SJCRH30 (cell line): ENCODE measurements at places on chromosomes 12 and 14.

DNA sequence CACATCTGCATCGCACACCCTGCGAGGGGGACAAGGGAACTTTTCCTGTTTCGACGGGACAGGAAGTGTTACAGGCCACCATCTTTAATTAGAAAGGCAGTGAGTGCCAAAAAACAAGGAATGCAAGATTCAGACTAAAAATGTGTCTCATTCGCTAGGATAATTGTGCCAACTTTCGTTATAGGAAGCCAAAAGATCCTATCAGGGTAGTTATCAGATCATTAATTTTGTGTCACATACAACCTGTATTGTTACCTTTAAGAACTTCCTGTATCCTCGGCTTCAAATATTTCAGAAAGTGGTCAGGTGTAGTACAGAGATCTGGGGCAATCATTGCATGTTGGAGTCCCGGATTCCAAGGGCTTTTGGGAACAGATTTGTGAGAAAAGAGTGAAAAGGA is 19.2 kb upstream of the MGP start:
- no peak overlapping the region for H3K4me3 ChIP-seq
- H3K27me3 ChIP-seq = no peaks in the 10 kb centered on the region
- H3K36me3 ChIP-seq = no peaks in the 10 kb centered on the region
- no peaks in the 10 kb centered on the region for H3K4me1 ChIP-seq
- no peak for DNase-seq

GRCh38 chr14:64186231-64187129 is 107.7 kb downstream of the ESR2 start:
- no peak for DNase-seq
- H3K27me3 ChIP-seq = no peaks in the 10 kb centered on the region
- no peak overlapping the region for H3K27ac ChIP-seq

GRCh38 chr14:78586681-78587080 is 416.5 kb downstream of the NRXN3 start:
- H3K27ac ChIP-seq = no peak overlapping the region
- H3K4me3 ChIP-seq = no peak overlapping the region
- H3K4me1 ChIP-seq = no peaks in the 10 kb centered on the region
- no peaks in the 10 kb centered on the region for H3K36me3 ChIP-seq
- DNase-seq = no peak
- no peaks in the 10 kb centered on the region for H3K27me3 ChIP-seq

- no peaks in the 10 kb centered on the region for H3K27me3 ChIP-seq
- H3K4me3 ChIP-seq = no peak overlapping the region
- H3K4me1 ChIP-seq = no peaks in the 10 kb centered on the region
- no peak overlapping the region for H3K27ac ChIP-seq
- DNase-seq = peak; percentile 43
- no peaks in the 10 kb centered on the region for H3K36me3 ChIP-seq
Observed at GRCh38 chr12:53172352-53172751, 8.2 kb upstream of the ZNF740 start.

- peak; percentile 81 for DNase-seq
- peaks cover 27% of the 10 kb centered on the region for H3K36me3 ChIP-seq
- no peaks in the 10 kb centered on the region for H3K27me3 ChIP-seq
- peak overlapping the region; percentile 38 for H3K4me3 ChIP-seq
- H3K4me1 ChIP-seq = peaks cover 32% of the 10 kb centered on the region
- H3K27ac ChIP-seq = peak overlapping the region; percentile 94
Observed at GRCh38 chr12:108826101-108826806, 31.1 kb downstream of the SSH1 start.

- H3K27me3 ChIP-seq = peaks cover 4% of the 10 kb centered on the region; the same call in 1 of the 2 replicates
- H3K4me3 ChIP-seq = no peak overlapping the region
- DNase-seq = no peak
- H3K36me3 ChIP-seq = no peaks in the 10 kb centered on the region
Observed at GRCh38 chr12:51374361-51374760, 16.8 kb downstream of the GALNT6 start.

GRCh38 chr12:131766382-131767107 is 55.7 kb downstream of the SFSWAP start:
- H3K27ac ChIP-seq = no peak overlapping the region
- no peaks in the 10 kb centered on the region for H3K27me3 ChIP-seq
- H3K4me3 ChIP-seq = no peak overlapping the region
- no peak for DNase-seq

- H3K27me3 ChIP-seq = no peaks in the 10 kb centered on the region
- H3K4me1 ChIP-seq = no peaks in the 10 kb centered on the region
- no peaks in the 10 kb centered on the region for H3K36me3 ChIP-seq
Observed at GRCh38 chr12:46005151-46005797, 14.9 kb upstream of the SCAF11 start.

DNA sequence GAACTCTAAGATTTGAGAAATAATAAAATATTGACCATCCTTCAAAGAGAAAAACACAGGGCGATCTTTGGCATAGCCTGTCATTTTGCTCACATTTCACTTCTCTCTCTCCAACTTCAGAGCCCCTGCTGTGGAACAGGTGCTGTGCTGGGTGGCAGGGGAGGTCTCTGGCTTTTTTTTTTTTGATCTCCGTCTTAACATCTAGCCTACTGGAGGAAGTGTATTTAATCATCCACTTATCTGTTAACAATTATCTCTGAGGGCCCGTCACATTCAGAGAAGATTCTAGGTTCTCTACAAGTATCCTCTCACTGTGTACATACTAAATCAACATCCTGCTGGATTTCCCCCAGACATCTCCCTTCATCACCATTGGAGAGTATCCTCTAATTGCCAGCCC is 34.1 kb downstream of the CHST11 start:
- H3K27me3 ChIP-seq = no peaks in the 10 kb centered on the region
- no peak overlapping the region for H3K27ac ChIP-seq
- H3K4me3 ChIP-seq = no peak overlapping the region
- H3K4me1 ChIP-seq = peaks cover 17% of the 10 kb centered on the region

GRCh38 chr12:106552228-106552627 is 30.6 kb upstream of the RFX4 start:
- H3K4me3 ChIP-seq = no peak overlapping the region
- H3K27me3 ChIP-seq = no peaks in the 10 kb centered on the region
- H3K4me1 ChIP-seq = no peaks in the 10 kb centered on the region
- H3K27ac ChIP-seq = no peak overlapping the region
- H3K36me3 ChIP-seq = no peaks in the 10 kb centered on the region

GRCh38 chr12:46210873-46211439 is 57.9 kb downstream of the SLC38A1 start:
- DNase-seq = no peak
- peaks cover 62% of the 10 kb centered on the region for H3K36me3 ChIP-seq
- H3K4me3 ChIP-seq = no peak overlapping the region
- H3K27ac ChIP-seq = peak overlapping the region; percentile 71
- peaks cover 29% of the 10 kb centered on the region for H3K4me1 ChIP-seq
- no peaks in the 10 kb centered on the region for H3K27me3 ChIP-seq
